ENCODE measurements at places on chromosomes 11 and 22.

GRCh38 chr11:103536335-103536722 lies 427.1 kb downstream of the DYNC2H1 start:
- DNase-seq, result no peak

DNA sequence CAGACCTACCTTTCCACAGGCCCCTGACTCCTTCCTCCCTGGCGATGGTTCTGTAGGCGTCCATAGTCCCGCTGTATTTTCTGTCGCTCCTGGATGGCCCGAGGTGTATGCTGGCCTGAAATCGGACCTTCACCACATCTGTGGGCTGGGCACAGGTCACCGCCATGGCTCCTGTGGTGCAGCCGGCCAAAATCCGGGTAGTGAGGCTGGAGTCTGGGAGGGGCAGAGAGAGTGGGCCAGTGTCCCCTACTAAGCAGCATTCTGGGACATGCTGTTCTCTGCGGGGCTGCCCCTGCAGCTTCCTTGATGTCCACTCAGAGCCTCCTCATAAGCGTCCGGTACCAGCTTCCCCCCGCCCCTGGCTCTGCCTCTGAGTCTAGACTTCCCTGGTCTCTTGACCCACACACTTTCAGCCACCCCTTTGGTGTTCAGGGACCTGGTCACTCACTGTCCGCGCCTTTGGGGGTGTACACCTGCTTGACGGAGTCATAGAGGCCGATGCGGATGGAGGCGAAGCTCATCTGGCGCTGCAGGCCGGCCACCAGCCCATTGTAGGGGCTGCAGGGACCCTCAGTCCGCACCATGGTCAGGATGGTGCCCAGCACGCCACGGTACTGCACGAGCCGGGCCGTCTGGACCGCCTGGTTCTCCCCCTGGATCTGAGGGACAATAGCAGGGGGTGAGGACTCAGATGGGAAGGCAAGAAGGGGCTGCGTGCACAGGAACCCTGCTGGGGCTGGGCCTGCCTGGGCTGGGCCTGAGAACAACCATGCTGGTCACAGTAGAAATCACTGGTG lies 3.0 kb downstream of the UCP3 start:
- DNase-seq, result no peak

- no peak for DNase-seq
Observed at GRCh38 chr22:27876684-27877083, 42.4 kb downstream of the PITPNB start.

GRCh38 chr11:34004236-34004635 lies 47.3 kb upstream of the CAPRIN1 start:
- DNase-seq, result no peak

GRCh38 chr22:19464546-19464945 lies 14.4 kb downstream of the UFD1 start:
- DNase-seq, result no peak

DNA sequence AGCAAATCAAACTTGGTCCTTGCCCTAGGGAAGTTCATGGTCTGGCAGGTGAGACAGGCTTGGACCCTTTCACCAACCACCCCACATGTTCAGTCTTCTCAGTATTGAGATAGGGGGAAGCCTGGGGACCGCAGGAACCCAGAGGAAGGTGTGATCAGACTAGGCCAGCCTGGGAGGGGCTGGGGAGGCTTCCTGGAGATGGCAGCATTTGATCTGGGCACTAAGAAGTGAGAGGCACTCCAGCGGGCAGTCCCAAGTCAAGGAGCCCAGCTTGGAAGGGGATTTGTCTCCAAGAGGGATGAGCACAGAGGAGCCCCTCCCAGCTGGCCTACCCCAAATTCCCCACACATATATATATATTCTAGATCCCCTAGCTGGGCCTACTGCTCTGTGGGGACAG lies 5.4 kb downstream of the LRRC32 start:
- DNase-seq, result no peak
